HepG2 (cell line): ENCODE measurements at places on chromosomes 5 and 9. TPM values are rescaled to one million over a fixed set of nuclear protein-coding genes. Genes with fewer than 3 reads are reported as not detected.

Gene SKP2
- 84.1 and 121 TPM in 2 replicates for total RNA-seq

Gene MPDZ
- total RNA-seq = 11.1 and 14.7 TPM in 2 replicates

GRCh38 chr5:136060963-136061362 lies 32.2 kb downstream of the TGFBI start:
- peaks cover 33% of the 10 kb centered on the region for H3K36me3 ChIP-seq
- no peak overlapping the region for H3K27ac ChIP-seq
- DNase-seq = no peak
- H3K4me1 ChIP-seq = peaks cover 58% of the 10 kb centered on the region
- no peak overlapping the region for H3K4me3 ChIP-seq
- no peaks in the 10 kb centered on the region for H3K27me3 ChIP-seq

- no peaks in the 10 kb centered on the region for H3K27me3 ChIP-seq
- H3K36me3 ChIP-seq = no peaks in the 10 kb centered on the region
- no peaks in the 10 kb centered on the region for H3K4me1 ChIP-seq
- no peak overlapping the region for H3K4me3 ChIP-seq
- no peak for DNase-seq
Observed at GRCh38 chr5:107639990-107640389, 30.7 kb downstream of the EFNA5 start.

GRCh38 chr5:167284222-167284890 lies 1007.1 kb upstream of the WWC1 start:
- no peaks in the 10 kb centered on the region for H3K27me3 ChIP-seq
- no peak overlapping the region for H3K27ac ChIP-seq
- no peak for DNase-seq
- H3K36me3 ChIP-seq = no peaks in the 10 kb centered on the region
- H3K4me1 ChIP-seq = no peaks in the 10 kb centered on the region

DNA sequence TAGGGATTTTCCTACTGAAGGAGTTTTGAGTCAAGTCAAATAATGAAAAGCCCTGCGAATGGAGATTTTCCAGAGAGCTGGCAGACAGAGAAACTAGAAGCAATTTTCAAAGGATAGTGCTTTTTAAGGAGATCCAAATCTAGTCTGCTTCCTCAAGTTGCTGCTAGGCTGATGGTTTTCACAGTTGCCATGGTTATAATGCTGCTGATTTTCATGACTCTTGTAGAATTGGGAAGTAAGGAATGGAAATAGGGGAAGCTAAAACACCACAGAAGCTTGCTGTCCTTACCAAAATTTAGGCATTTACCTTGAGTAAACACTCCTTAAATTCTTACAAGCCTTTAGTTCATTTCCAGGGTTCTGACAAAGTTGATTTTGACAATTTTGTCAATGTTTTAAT lies 30.1 kb upstream of the HAPLN1 start:
- no peak overlapping the region for H3K27ac ChIP-seq
- DNase-seq = no peak
- H3K4me3 ChIP-seq = no peak overlapping the region
- H3K36me3 ChIP-seq = no peaks in the 10 kb centered on the region
